CD4-positive, alpha-beta T cell treated with Interleukin-4 for 4 hours (primary cell): ENCODE measurements at places on chromosomes 16 and 17.
A peak's percentile ranks its signal among the peaks of the same experiment; 100 is the strongest.

- DNase-seq, result peak; percentile 21
Measured at GRCh38 chr17:45149669-45150664, 1.7 kb downstream of the HEXIM1 start.

GRCh38 chr16:31441956-31442355, 633 bp downstream of the ZNF843 start:
- no peak for DNase-seq

GRCh38 chr16:79261481-79261940, 339.0 kb downstream of the MAF start:
- DNase-seq, result peak; percentile 48

GRCh38 chr17:79595471-79595870, 15.4 kb downstream of the RBFOX3 start:
- DNase-seq, result no peak

GRCh38 chr16:26317885-26318284, 626.1 kb downstream of the HS3ST4 start:
- no peak for DNase-seq

DNA sequence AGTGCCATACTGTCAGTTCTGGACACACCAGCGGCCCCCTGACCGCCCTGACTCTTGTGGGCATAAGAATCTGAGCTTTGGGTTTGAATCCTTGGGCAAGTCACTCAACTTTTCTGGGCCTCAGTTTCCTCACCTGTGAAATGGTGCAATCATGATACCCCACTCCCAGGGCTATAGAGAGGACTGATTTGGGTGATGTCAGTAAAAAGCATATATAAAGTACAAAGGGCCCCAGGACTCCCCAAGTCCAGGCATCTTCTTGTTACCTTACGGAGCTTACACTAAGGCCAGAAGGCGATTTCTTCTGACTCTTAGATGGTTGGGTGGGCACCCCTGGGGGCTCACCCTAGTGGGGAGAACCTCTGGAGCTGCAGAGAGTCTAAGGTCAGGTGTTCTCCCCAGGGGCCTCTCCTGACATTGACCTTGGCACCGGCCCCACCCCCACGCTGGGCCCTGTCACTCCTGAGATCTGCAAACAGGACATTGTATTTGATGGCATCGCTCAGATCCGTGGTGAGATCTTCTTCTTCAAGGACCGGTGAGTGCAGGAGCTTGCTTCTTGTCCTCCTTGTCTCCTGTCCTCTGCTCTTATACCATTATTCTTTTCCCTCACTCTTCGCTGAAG, 13.9 kb downstream of the MMP2 start:
- no peak for DNase-seq

DNA sequence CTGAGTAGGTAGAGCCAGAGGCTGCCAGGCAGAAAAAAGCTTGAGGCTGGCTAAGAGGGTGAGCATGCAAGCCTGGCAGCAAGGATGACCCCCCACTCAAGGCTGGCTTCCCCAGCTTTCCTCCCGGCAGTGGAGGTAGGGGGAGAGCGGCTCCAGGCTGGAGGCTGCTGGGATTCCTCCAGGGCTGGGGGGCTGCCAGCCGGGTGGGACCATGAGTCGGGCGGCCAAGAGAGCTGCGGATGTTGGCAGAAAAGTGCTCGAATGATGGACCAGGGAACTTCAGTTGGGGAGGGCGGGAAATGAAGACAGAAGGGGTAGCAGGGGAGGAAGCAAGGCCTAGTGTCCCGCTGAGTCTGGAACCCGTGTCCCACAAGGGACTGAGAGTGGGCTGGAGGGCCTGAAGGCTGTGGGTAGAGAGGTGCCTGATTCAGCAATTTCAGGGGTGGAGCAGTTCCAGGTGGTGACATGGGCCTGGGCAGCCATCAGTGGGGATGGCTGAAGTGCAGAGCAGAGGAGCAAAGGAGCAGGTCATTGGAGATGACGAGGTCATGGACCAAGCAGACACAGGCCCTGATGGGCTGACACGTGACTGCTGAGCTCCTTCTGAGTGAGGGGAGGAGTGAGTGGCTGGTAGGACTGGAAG, 20.3 kb downstream of the HSD11B2 start:
- no peak for DNase-seq

- DNase-seq, result no peak
Measured at GRCh38 chr16:78127130-78127529, 27.7 kb downstream of the WWOX start.

DNA sequence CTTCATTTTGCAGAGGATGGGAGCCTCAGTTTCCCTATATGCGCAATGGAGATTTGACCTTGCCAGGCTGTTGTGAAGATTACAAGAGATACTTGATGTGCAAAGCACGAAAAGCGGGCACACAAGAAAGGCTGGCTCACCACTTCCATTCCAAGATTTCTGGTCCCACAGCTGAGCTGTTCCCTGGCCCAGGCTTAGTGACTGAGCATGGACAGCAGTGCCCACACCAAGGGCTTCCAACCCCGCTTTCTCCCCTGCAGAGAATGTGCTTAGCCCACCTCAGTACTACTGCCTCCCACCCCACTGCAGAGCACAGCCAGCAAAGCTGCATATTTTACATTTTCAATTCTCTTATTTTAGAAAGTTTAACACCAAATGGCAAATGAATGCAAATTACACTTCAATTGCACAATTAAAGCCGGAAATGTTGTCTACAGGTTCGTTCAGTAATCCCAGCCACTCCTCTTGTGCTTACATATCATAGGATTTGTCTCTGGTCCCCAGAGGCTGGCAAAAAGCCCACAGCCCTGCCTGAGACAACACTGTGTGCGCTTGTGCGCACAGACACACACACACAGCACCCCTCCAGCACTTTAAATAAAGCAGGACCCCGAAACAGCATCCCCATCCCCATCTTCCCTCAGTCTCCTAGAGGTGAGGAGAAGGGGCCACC, 51.8 kb downstream of the VAC14 start:
- no peak for DNase-seq

GRCh38 chr17:78263736-78264340, 32.4 kb downstream of the TMEM235 start:
- no peak for DNase-seq

GRCh38 chr17:81423698-81424071, 28.4 kb downstream of the BAHCC1 start:
- no peak for DNase-seq

- no peak for DNase-seq
Measured at GRCh38 chr16:67805718-67806427, 487 bp downstream of the RANBP10 start.

DNA sequence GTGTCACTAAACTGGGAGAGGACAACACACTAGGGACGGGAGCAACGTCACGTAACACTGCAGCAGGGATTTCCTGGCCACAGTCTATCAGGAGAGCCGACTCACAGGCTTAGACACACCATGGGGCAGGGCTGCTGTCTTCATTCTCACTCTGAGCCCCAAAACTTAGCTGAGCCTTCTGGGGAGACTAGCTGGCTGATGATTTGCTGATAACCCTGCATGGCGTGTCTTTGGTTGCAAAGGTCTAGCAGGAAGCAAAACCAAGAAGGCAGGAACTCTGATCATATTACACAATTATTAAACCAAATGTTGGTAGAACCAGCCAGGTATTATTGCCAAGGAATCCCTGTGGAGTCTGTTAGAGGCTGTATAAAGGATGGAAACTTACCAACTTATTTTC, 345.0 kb downstream of the SLC39A11 start:
- DNase-seq, result no peak

DNA sequence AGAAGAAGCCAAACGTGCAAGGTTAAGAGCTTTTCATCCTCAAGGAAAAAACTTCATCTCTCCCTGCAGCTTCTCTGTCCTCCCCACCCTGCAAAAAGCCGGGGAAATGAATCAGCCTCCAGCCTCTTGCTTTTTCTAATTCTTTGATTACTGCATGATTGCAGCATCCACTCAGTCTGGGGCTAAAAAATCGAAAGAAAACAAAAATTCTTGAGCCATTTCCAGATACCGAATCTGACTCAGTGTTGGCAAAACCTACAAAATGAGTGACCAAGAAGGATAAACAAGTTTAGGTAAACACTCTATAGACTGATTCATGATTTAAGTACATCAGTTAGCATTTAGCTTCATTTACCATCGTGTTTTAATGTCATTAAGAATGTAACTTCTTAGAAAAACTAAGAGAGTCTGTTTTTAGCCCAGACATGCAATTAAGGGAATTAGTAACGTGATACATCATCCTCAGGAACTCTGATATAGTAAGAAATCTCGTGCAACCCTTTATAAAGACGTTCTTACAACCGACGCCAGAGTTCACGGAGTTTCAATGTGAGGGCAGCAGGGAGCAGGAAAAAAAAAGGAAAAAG, 287.3 kb upstream of the FOXF1 start:
- DNase-seq, result no peak

GRCh38 chr17:82023447-82024241, 539 bp downstream of the LRRC45 start:
- no peak for DNase-seq

DNA sequence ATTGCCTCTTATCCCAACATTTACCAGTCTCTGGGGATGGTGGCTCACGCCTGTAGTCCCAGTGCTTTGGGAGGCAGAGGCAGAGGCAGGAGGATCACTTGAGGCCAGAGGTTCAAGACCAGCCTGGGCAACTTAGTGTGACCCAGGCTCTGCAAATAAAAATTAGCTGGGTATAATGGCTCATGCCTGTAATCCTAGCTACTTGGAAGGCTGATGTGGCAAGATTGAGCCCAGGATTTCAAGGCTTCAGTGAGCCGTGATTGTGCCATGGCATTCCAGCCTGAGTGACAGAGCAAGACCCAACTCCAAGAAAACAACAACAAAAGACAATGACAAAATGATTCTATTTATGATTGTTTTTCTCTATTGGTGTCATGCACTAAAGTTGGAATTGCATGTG, 244.9 kb downstream of the RBFOX1 start:
- DNase-seq, result no peak

DNA sequence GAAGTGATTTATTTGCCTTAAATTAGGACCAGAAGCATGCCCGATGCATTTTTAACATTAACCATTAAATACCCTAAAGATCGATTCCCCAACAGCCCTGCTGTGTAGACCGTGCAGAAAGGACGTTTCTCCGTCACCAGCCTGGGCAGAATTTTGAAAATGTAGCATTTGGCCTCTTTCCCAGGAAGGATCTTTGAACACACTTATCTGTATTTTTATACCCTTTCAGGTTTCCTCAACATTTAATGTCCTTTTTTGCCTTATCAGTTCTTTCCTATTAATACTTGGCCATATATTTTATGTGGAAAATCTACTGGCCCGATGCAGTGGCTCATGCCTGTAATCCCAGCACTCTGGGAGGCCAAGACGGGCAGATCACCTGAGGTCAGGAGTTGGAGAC, 54.6 kb upstream of the ZNF750 start:
- DNase-seq, result no peak

GRCh38 chr17:77899498-77899897, 59.0 kb upstream of the TNRC6C start:
- DNase-seq, result no peak

DNA sequence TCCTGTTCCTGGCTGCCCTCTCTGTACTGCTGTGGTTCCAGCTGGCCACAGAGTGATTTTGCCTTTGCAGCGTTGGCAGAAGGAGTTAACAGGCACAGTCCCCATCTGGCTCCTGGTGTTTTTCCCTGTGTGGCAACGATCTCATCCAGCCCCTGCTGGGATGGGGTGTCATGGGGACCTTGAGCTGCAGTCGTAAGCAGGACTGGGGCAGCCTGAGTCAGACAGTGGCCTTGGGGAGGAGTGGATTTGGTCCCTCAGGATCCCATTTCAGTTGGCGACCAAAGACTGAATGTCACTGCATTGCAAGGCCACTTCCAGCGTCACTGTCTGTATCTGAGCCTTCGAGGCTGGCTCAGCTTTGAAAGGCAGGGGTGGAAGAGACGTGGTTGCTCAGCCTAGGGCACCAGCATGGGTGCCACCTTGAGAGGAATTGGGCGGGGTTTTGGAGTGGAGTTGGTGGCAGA, 11.9 kb downstream of the TMEM94 start:
- DNase-seq, result no peak

DNA sequence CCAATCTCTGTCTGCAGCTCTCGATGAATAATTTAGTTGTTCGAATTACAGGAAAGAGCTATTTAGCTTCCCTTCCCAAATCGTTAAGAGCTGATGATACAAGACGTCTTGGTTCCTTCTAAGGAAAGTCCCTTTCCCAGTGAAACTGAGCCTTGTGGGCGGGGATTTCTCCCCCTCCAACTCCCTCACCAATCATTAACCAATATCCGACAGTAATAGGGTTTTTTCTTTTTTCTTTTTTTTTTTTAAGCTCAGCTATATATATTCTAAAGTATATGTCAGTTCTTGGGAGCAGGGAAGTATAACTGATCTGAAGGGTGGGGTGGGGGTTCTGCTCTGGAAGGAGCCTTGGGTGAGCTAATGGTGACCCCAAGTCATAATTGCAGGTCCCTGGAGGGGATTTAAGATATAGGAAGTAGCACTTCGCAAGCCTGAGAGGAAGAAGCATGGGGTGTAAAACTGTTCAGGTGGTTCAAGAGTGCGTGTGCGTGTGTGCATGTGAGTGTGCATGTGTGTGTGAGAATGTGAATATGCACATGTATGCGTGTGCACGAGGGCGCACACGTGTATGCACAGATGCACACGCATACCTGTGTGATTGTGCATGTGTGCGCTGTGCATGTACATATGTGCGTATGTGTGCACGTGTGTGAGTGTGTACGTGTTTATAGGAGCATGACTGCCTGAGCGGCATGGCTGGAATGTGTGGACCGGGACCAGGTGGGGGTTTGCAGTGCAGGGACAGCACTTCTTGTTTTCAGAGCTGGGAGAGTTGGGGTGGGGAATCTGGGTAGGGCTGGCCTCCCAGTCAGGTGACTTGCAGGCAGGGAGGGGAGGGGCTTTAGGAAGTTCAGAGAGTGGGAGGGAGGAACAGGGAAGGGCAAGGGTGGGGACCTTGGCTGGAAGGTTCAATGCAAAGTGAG, 42.7 kb downstream of the SOCS3 start:
- DNase-seq, result no peak

DNA sequence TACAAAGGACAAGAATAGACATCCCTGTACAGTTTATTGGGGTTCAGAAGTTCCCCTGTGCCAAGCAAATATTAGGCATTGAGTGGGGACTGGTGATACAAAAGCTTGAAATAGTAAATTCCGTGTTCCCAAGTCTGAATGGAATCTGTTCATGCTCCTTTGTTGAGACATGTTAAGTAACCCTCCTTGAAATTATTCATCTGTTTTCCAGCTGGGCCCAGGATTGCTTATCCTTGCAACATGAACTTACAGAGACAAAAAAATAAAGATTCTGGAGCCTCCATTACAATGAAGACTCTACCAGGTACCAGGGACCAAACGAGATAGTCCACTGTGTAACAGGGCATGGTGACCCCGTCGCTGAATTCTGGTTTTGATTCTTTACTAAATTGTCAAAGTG, 6.1 kb upstream of the CCL8 start:
- DNase-seq, result no peak
